ENCODE measurements at places on chromosomes 6 and 20. TPM values are rescaled to one million over a fixed set of nuclear protein-coding genes. Genes with fewer than 3 reads are reported as not detected.

The GLP1R gene
- 1.8 TPM for total RNA-seq

The PRDM1 gene
- 0.78 TPM for total RNA-seq

- no peak for DNase-seq
These were observed 117.6 kb upstream of the UST start for GRCh38 chr6:148629181-148629580.

DNA sequence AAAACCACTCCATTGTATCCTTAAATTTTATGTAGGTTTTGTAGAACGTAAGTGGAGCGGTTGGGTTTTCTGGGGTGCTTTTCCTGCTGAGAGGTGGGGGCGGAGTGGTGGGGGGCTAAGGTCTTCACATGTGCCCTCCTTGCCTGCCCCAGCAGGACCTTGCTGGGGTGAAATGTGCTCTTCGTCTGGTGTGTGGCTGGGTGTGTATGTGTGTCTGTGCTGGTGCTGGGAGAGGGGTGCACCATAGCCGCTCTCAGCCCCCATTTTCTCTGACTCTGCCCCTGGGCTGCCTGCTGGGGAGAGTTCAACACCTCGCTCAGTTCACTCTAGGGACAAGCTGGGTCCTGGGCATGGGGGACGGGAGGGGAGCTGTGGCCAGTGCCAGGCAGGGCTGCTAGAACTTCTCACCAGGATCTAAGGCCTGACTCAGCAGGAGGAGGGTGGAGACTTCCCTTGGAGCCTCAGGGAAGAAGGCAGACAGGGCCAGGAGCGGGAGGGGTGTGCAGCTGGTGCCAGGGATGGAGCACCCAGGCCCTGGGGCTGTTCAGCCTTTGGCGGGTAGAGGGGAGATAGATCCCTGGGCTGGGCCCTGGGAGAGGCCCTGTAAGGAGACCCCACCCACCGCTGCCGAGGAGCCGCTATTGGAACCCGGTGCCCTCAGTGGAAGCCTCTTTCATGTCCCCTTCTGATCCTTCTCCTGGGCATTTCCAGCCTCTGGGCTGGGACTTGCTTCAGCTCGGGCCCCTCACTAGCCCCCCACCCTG is 4.8 kb downstream of the SOX18 start:
- no peak for DNase-seq

- DNase-seq: no peak
These were observed 61.6 kb downstream of the PLCB4 start for GRCh38 chr20:9130521-9130920.
